H9 (cell line): ENCODE measurements at places on chromosomes 16 and 17. TPM values are rescaled to one million over a fixed set of nuclear protein-coding genes. Genes with fewer than 3 reads are reported as not detected.

GRCh38 chr17:48213797-48214196, 106.2 kb downstream of the SNX11 start:
- no peak for DNase-seq

GRCh38 chr16:76207270-76207669, 69.9 kb upstream of the CNTNAP4 start:
- peak; percentile 43 for DNase-seq

DNA sequence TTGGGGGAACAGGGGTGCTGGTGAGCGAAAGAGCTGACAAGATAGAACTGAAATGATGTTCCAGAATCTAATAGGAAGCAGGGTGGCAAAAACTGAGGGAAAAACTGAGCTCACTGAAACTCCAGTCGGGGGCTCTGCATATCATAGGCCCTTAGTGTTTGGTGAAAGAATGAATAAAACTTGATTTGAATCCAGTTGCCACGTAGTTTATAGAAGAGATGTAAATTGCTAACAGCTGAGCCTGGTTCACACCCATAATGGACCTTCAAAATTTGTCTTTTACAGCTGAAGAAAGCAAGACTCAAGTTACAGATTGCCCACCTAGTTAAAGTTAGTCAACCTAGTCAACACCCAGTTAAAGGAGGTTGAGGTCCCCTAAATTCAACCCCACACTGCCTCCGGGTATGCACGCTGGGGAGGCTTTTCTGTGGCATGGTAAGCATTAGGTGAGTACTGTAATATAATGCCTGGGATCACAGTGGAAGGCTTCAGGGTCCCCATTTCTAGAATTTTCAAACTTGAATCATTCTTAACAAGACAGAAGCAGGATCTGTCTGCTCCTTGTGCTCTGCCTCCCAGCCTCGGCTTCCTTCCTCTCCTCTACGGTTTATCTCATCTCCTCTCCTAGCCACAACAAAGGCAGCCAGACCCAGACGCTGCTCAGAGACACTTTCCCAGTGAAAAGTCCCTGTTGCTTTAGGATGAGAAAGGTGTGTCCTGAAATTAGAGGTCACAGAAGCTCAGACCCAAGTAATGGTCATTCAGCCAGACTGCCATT, 26.9 kb upstream of the SUPT4H1 start:
- DNase-seq = no peak

Gene TBC1D3C
- total RNA-seq = not detected in 2 replicates

DNA sequence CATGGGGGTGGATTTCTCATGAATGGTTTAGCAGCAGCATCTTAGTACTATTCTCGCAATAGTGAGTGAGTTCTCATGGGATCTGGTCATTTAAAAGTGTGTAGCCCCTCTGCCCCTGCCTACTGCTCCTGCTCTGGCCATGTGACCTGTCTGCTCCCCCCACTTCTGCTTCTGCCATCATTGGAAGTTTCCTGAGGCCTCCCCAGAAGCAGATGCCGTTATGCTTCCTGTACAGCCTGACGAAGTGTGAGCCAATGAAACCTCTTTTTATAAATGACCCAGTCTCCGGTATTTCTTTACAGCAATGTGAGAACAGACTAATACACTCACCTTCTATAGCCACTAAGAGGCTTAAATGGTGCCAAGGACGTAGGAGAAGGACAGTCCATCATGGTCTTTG, 51.5 kb downstream of the NOL11 start:
- no peak for DNase-seq

DNA sequence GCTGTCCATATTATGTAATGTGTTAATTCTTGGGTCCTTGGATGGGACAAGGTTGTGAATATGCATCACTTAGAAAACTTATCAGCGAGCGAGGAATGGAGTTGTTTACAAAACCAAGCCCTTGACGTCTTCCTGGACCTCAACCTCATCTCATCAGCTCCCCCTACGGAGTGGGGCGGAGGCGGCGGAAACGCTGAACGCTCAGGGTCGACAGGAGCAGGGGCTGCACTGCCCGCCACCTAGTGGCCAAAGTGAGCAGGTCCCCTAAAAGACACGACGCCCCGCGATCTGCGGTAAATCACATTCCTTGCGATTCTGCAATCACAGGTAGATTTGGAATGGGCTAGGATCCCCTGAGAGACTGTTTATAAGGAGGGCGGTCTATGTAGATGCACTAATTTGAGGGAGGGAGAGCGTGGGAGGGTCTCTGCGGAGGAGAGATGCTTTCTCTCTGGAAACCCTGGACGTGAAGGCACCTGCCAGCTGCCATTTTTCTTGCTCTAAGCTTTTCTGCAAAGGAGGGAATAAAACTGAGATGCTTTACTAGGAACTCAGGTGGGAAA, 5.4 kb upstream of the ICAM2 start:
- peak; percentile 92 for DNase-seq

GRCh38 chr17:40958086-40958953, 8.4 kb downstream of the KRT39 start:
- no peak for DNase-seq

Gene ADAD2
- total RNA-seq = 0.99 and 1.0 TPM in 2 replicates

Gene C17orf100
- 0.70 and 1.1 TPM in 2 replicates for total RNA-seq

Gene SULT1A2
- 0.35 and 0.66 TPM in 2 replicates for total RNA-seq

GRCh38 chr17:17414341-17414805, 62.4 kb upstream of the MED9 start:
- no peak for DNase-seq

Gene FOXC2
- total RNA-seq = 0.07 TPM in 1 of 2 replicates, not detected in the other
